ENCODE measurements at places on chromosomes 12 and 14. TPM values are rescaled to one million over a fixed set of nuclear protein-coding genes. Genes with fewer than 3 reads are reported as not detected.
A peak's percentile ranks its signal among the peaks of the same experiment; 100 is the strongest.

The PTPRB gene
- 17.9 TPM for polyA plus RNA-seq

DNA sequence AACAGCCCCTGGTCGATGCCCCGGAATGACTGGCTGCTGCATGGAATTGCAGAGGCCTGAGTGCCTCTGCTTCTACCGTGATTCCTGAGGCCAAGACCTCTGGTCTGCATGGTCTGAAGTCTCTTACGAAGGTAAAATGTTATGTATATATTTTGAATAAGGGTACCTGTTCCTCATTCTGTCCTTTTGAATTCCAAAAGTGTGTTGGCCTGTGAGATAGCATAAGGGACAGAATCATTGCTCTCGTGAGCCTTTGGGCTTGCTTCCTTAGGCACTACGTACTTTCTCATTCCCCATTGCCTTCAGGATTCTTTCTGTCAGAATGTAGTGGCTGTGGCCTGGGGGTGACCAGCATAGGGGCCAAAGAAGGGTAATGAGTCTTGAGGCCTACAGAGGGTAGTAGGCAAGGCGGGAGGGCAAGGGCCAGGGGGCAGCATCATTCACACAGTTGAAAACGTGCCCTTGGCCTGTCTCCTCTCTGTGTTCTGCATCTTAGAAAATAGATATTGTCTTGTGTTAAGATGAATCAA lies 19.5 kb downstream of the TRAF3 start:
- no peak for DNase-seq

GRCh38 chr12:26126340-26127284 lies 1.8 kb upstream of the BHLHE41 start:
- peak; percentile 73 for DNase-seq

GRCh38 chr12:129200576-129200975 lies 347.3 kb downstream of the GLT1D1 start:
- no peak for DNase-seq

- no peak for DNase-seq
These were observed 106.7 kb downstream of the PPHLN1 start for GRCh38 chr12:42432517-42433140.

The ZNF384 gene
- polyA plus RNA-seq = 98.0 TPM

The SPTB gene
- 15.4 TPM for polyA plus RNA-seq

GRCh38 chr12:84719997-84720396 lies 192.6 kb downstream of the SLC6A15 start:
- DNase-seq = no peak

GRCh38 chr12:113184098-113184899 lies 979 bp downstream of the DDX54 start:
- DNase-seq = no peak

GRCh38 chr14:106166232-106166631 lies 639.8 kb downstream of the TMEM121 start:
- DNase-seq = no peak
